Osteoblast (primary cell): ENCODE measurements at places on chromosomes 12 and 14.

DNA sequence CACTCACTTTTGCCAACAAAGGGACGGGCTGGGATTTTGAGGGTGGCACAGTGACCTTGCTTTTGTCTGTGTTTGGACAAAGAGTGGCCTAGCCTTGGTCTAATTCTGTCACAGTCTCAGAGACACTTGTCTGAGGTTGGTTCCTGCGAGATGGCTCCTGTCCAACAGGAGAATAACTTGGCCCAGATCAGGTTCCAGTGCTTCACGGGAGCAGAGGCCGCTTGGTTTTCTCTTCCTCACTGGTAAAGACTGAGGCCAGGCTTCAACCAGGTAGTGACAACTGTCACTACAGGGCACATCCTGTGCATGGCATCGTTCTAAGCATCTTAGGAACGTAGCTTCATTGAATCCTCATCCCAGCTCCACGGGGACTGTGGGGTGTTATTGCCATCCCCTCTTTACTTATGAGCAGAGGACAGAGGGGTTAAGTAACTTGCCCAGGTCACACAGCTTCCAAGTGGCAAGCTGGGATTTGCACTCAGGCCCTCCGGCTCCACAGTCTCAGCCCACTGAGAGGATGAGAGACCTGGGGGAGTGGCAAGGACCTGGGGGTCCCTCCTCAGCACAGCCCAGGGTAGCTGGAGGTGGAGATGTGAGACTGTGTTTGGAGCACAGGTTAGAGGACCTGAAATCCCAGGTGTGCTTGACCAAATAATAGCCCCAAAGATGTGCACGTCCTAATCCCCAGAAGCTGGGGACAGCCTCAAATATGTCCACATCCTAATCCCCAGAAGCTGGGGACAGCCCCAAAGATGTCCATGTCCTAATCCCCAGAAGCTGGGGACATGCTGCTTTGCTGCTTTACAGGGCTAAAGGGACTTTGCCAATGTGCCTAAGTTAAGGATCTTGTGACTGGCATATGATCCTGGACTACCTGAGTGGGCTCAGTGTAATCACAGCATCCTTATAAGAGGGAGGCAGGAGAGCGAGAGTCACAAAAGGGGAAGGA is 179.2 kb upstream of the RTL1 start:
- no peak for DNase-seq

- DNase-seq = peak; percentile 25
These were observed 3.1 kb downstream of the MCRS1 start for GRCh38 chr12:49564686-49565405.

- no peak for DNase-seq
These were observed 918 bp upstream of the INHBE start for GRCh38 chr12:57454213-57454565.

DNA sequence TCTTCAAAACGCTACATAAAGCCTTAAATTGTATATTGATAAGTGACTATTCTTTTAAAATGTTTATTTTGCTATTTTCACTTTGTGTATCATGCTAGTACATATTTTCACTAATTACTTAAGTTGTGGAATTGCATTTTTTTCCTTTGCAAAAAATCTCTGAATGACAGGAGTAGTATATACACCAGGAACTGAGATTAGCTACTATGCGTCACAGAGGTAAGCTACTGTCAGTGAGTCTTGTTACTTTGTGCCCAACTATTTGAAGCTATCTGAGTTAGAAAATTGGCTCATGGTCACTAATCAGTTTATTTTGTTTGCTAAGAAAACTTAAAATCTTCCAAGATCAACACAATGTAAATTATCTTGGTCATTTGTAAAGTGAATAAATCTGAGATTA is 887.4 kb downstream of the TMTC2 start:
- DNase-seq = no peak

DNA sequence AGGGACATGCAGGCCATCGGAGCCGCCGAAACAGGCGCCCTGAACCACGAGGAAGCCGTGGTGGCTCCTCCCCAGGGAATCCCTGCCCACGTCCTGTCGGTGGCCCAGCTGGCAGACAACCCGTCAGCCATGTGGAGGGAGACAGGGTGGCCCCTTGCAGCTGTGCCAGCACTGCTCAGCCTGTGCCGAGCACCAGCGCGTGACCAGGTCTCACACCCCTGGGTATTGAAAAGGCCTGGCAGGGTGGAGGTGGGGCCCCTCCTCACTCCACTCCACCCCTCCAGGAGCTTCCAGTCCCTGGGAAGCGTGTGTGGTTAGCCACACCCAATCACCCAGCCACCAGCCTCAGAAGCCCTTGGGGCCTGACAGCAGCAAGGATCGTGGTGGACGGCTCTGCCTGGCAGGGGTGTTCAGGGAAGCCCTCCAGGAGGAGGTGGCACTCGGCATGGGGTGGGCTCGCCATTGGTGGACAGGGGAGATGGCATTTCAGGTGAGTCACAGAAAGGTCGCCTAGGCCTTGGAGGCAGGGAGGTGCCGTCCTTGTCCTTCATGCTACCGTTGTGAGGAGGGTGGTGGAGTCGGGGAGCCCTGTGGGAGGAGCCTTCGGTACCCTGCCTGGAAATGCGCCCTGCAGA is 12.3 kb upstream of the DLK1 start:
- no peak for DNase-seq

DNA sequence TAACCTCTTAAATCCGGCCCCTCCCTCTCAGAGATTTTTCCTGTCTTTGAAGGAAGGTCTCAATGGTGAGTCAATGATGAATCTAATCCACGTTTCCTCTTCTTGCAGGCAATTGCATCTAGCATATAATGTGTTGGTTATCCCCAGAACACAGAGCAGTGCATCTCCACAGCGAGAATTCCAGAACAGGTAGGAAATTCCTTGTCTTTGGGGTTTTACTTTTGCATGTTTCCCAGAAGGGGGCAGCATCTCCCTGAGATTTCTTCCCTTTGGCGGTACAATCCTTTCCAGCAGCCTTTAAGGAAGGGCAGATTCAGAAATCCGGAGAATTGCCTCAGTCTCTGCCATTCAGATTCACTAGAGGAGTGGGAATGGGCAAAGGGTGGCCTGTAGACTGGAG is 128.0 kb downstream of the KCNA5 start:
- DNase-seq = no peak

- DNase-seq = peak; percentile 23
These were observed 22.2 kb downstream of the AGAP2 start for GRCh38 chr12:57716305-57716704.

DNA sequence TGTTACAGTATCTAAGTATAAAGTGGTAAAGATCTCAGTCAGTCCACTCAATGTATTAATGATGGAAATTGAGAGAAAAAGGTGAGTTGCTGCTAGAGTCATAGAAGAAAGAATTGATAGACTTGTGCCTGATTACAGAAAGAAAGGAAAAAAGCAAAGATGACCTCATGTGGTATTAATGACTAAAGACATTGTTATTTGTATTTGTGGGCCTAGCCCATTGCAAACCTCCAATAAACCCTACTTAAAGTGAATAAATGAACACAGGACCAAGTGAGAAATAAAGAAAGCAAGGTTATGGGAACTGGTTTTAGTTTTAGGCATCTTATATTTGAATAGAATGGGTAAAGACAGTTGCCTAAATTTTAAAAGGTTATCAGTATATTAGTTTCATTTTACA is 105.5 kb downstream of the SYT1 start:
- DNase-seq = no peak

DNA sequence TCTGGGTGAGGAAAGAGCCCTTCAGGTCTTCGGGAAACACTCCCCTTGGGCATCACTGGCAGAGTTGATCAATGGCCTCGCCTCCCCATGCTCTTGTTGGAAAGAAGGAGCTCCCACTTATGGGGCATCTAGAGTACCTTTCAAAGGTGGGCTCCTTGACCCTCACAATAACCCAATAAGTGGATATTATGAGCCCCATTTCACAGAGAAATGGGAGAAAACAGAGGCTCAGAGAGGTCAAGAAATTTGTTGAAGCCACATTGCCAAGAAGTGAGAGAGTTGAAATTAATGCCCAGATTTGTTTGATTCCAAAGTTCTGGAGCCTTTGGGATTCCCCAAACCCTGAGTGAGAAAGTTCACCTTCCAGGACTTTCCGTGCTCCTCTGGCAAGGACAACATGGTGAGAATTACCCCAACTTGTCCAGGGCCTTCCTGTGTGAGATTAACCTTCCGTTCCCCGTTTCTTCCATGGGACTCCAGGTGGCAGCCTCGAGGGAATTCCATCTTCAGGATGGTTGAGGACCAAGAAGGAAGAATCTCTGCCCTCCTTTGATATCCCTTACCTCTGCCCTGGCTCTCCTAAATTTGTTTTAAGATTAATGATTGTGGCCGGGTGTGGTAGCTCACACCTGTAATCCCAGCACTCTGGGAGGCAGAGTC is 7.5 kb upstream of the CHD4 start:
- no peak for DNase-seq

DNA sequence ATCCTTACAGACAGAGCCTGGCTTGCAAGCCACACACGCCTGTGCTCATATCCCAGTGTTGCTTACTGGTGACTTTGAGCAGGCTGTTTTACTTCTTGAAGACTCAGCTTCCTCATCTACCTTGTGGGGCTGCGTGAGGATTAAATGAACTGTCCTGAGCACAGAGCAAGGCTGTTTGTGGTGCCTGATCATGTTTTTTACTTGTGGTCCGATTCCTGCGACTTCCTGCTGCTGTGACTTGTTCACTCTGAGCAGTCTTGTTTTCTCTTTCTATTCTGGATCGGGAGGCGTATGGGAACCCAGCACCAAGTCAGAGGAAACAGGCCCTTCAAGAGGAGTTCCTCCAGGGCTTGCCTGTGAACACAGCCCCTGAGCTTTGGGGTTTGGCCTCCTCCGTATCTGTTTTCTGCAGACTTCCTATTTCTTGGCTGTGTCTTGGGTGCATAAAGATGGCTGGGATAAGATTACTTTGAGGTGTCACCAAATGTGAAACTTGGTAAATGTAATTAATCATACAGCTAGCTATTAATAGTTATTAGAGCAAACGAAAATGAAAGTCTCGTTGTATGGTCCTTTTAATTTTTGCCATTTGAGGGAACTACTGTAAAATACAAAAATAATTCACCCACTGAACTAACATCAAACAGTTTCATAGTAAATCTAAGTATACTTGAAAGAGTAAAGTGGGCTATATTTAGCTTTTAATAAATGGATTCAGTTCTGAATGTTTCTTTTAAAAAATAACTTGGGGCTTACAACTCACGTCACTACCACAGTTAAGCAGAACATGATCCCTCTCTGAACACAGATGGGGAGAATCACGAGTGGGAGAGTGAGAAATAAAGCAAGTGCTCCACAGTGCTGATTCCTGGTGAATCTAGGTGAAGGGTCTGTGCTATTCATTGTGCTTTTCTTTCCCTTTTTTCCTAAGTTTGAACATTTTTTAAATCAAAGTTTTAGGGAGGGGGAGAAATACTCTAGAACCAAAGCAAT is 251.5 kb downstream of the FOXN3 start:
- no peak for DNase-seq

DNA sequence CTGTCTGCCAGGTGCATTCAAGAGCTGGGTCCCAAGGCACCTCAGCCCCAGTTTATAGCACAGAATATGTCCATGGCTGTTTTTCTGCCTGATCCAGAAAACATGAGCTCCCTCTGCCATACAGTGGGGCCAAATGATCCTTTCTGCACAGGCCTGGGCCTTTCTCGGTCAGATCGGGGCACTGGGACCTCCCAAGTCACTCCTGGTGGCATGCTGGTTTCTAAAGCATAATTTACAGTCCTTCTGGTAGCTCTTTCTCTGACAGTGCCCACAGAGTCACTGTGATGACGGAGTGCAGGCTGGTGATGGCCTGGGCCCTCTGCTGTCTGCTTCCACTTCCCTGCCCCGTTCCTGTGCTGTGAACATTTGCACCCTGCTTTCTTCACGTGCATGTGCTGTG is 99.2 kb downstream of the ADGRD1 start:
- DNase-seq = no peak

GRCh38 chr12:104303538-104304151 is at the start of gene EID3:
Gene EID3, plus strand, starts transcription at chr12:104303739. Its CDS starts 196 bp downstream, at chr12:104303935.
- DNase-seq = peak; percentile 97

DNA sequence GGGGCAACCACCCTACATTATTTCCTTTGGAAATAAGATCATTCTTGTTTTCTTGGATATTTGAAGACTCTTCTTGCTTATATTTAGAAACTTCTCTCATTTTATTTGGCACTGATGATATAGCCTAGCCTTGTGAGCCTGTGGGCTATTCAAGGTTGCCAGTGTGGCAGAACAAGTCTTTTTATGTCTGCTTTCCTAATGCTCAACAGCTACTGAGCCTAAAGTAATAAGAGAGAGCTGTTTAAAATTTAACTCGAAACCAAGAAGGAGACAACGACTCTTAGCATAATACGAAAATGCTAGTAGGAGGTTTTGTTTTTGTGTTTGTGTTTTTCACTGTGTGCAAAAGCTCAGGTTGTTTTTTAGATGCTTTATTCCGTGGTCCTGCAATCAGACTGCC is 104.0 kb upstream of the CPM start:
- DNase-seq = no peak

GRCh38 chr14:54173802-54174201 is 217.2 kb upstream of the BMP4 start:
- DNase-seq = no peak

GRCh38 chr14:94383777-94384176 is 4.6 kb downstream of the SERPINA1 start:
- DNase-seq = no peak

DNA sequence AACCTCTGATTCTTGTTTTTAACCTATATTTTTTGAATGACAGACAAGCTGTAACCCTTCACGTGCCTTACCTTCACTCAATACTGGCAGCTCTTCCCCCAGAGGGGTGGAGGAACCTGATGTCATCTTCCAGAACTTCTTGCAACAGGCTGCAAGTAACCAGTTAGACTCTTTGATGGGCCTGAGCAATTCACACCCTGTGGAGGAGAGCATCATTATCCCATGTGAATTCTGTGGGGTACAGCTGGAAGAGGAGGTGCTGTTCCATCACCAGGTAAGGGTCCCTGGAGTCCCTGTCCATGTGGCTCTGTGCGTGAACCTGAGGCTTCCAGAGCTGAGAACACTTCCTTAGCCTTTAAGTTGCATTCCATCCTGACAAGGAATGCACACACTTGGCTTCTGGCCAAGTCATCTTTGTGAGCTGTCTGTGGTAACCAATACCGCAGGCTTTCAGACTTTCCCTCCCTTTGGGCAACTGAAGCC is 22.7 kb downstream of the TRAFD1 start:
- peak; percentile 69 for DNase-seq
